GM20000 (cell line): ENCODE measurements at places on chromosomes 11 and 22.

GRCh38 chr22:44992166-44992565, 17.6 kb downstream of the PHF21B start:
- DNase-seq = no peak

DNA sequence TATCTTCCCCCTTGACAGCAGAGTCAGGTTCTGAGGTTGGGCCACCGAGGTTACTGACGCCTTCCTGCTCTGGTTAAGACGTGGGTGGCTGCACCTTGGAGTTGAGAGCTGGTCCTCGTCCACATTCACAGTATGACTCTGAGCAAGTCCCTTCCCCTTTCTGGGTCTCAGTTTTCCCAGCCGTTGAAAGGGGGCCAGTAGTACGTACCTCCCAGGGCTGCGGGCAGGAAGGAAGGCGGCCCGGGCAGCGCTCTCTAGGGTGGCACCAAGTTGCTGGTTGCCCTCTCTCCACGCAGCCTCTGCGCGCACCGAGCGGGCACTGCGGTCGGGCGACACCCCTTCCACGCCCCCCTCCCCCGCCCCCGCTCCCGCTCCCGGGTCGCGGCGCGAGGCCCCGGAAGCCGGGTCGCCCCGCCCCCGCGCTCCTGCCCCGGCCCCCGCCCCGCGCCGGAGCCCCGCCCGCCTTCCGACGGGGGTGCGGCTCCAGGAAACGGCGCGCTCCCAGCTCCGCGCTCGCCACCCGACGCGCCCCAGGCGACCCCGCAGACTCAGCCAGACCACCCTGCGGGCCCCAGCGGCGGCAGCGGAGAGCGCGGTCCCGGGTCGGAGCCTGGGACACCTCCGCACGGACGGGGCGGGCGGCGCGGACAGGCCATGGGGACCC, at the start of gene EHBP1L1:
TSS of gene EHBP1L1 (plus strand) at position 486 of the 664 bp plus-strand sequence. CDS start 250 bp downstream, outside the sequence.
- peak; percentile 97 for DNase-seq

- DNase-seq = no peak
These were observed 206.7 kb upstream of the TBCEL start for GRCh38 chr11:120817158-120817557.

DNA sequence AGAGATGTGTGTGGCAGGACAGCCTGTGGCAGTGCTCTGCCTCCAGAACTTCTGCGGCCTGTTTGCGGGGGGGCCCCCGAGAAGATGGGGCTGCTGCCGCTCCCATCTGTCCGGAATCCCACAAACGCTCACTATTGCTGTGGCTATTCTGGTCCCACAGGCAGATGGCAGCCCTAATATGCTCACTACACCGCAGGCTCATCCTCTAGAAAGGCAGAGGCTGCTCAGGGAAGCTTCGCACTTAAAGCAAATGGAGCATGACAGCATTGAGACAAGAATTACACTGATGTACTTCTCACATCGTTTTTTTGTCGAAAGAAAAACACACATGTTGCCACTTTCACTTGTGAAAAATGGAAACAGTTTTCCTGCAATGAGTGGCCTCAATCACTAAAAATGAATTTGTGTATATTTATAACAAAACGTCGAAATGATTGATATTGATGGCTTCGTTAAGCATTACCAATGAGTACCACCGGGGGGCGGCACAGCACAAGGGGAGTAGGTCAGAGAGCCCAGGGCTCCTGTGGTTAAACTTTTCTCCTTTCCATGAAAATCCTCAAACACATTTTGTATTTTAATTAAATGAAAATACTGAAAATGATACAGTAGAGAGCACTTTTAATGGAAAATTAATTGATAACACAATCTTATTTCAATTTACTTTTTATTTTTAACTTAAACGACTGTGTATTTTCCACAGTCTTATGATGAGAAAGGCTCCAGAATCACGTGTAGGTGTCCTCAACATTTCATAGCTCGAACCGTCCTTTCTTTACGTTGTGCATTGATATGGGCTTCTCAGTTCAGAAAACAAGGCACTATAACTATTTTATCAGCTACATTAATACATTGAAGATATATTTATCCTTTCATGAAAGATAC, 69.1 kb downstream of the CTTN start:
- DNase-seq = peak; percentile 74

GRCh38 chr11:63913866-63914830, 2.8 kb downstream of the RCOR2 start:
- peak; percentile 33 for DNase-seq

DNA sequence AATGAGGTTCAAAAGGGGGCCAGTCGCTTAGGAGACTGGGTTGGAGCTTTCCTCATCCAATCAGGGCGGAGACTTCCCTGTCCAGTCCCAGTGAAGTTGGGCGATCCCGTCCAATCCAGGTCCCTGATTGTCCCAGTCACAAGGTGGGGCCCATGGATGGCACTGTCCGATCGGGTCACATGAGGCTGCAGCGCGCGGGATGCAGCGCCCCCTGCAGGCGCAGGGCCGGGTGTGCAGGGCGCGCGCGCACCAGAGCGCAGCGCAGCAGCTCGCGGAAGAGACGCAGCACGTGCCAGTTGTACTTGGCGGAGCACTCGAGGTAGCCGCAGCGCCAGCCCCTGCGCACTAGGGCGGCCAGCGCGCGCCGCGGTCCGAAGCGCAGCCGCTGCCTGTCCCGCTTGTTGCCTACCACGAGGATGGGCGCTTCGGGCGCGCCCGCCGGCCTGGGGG, 2.3 kb downstream of the RASL10A start:
- peak; percentile 79 for DNase-seq

DNA sequence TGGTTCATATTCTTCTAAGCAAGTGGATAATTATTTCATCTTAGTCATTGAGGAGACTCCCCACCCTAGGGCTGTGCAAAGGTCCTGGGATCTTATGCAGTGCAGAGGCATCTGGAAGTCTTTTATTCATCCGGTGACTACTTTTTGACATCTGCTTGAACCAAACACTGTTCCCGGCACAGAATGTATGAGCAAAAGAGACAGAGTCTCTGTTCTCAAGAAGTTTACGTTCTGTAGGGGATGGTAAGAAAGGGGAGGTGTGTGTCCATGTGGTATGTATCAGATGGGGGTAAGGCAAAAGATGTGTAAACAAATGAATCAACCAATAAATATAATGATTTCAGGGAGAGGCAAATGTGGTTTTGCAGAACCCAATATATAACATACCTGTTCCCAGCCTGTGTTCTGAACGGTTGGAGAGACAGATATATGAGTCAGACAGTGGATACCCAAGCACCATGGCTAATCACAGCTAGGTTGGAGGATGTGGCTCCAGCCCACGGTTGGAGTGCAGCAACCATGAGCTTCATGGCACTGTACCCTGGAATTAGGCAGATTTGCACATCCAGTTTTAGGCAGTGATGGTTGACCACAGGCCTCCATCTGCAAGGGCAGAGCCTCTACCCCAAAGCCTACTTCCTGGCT, 75.1 kb upstream of the CADM1 start:
- DNase-seq = no peak

GRCh38 chr22:25375683-25376082, 156.2 kb downstream of the CRYBB2 start:
- DNase-seq = no peak

- peak; percentile 75 for DNase-seq
These were observed 1.8 kb upstream of the MARK2 start for GRCh38 chr11:63837027-63837688.

- no peak for DNase-seq
These were observed 44.2 kb downstream of the CCDC81 start for GRCh38 chr11:86418917-86419316.

GRCh38 chr22:23187871-23188700, 7.8 kb downstream of the BCR start:
- no peak for DNase-seq

- DNase-seq = peak; percentile 71
These were observed at the start of gene PLAAT3 for GRCh38 chr11:63614136-63614671. PLAAT3 (minus strand) TSS chr11:63614433; CDS start chr11:63614014, 419 bp downstream.

DNA sequence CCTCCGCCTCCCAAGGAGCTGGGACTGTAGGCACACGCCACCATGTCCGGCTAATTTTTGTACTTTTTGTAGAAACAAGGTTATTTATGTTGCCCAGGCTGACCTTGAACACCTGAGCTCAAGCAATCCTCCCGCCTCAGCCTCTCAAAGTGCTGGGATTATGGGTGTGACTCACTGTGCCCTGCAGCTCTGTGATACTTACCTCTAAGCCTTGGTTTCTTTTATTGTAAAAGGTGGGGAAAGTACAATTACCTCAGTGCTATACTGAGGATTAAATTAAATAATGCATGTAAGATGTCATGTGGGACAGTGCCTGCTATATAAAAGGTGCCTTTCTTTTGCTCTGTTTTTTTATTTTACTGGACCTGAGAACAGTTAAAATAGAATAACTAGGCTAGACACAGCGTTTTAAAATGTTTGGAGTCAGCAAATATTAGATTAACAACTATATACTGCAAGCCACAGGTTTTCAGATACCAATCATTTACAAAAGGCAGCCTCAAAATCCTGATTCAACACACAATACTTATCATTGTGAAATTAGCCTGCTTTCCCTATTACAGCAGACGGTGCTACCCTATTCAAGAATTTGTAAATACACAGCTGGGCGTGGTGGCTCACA, 30.0 kb downstream of the PRR14L start:
- DNase-seq = no peak

DNA sequence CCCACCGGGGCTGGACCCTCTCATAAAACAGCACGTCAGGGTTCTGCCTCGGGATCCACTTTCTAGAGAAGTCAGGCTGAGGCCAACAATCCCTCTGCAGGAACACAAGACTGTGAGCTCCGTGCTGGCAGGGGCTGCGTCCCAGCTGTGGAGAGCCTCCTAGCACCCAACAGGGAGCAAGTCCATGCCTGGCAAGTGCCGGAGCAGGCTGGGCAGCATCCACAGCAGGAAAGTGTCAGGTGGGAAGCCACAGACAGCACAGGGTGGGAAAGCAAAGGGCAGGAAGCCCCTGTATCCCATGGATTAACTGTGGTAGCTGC, 682.3 kb downstream of the TBC1D22A start:
- DNase-seq = no peak

DNA sequence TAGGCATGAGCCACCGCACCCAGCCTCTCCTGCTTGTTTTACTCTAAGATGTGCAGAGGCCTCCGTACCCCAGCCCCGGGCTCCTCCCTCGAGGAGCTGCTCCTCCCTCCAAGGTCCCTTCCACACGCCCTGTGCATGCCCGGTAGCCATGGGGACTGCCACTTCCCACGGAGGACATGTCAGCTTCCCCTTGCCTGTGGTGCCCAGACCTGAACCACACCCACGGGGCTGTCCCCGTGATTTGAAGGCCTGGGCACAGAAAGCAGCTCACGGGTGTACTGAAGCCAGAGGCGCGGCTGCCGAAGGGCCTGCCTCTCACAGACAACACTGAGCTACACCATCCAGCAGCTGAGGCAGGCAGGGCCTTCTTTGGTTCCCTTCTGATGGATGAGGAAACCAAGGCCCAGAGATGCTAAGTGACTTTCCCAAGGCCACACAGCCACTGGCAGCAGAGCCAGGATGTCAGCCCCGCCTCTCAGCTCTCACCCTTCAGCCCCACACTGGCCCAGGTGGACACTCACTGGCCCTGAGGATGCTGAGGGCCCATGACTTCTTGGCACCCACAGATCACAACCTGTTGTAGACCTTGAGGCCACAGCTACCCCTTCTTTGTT, 7.3 kb downstream of the INS start:
- no peak for DNase-seq

- peak; percentile 55 for DNase-seq
These were observed 16.6 kb downstream of the TBC1D10A start for GRCh38 chr22:30309951-30310741.

DNA sequence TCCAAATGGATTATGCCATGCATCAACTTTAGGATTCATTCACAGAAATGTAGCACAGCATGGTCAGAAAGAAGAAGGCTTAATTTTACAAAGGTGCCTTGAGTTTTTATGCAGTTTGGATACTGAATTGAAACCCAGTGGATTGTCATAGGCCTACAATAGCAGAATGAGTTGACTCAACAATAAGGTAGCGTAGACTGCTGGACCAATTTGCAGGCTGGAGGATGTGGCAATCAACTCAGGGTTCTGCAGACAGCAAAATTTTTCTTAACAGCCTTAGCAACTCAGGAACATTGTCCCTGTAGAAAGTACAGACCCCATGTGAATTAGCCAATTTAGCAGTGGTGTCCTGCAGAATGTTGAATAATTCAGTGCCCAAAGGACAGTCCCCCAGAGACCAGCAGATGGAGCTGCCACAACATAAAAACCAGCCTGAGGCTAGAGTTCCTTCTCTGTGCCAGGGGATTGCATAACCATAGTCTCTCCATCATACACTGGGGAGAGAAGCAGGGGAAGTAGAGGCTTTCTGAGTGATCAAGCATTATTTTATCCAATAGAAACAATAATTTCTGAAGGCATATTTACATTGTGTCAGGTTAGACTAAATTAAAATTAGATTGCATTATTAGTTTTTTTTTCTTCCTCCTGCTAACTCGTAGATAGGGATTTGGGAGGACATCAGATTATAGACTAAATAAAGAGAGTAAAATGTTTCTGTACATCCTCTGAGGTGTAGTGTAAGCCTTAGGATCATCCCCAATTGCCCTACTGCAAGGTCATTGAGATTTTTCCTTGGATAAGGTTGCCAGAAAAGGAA, 20.3 kb upstream of the MRPL17 start:
- no peak for DNase-seq

DNA sequence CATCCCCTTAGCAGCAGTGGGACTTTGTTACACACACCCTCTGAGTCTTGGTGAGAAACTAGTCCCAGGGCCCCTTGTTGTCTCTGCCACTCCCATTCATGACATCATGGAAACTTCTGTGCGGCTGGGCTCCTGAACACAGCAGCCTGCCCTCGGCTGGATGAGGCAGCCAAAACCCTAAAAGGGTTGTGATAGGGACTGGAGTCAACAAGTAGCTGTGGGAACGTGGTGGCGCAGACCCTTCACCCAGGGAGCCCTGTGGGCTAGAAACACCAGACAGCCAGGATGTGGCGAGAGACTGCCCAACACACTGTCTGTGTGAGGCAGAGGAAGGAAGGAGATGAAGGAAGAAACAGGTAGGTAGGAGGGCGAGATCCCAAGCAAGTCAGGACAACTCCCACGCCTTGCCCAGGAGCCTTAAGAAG, 3.9 kb downstream of the CD3D start:
- DNase-seq = peak; percentile 77

- no peak for DNase-seq
These were observed 32.9 kb downstream of the RAB6A start for GRCh38 chr11:73728000-73728399.

GRCh38 chr11:123046473-123047259, 15.3 kb downstream of the HSPA8 start:
- no peak for DNase-seq

GRCh38 chr11:40376331-40376730, 1083.1 kb downstream of the LRRC4C start:
- no peak for DNase-seq

- no peak for DNase-seq
These were observed 32.9 kb upstream of the DDI1 start for GRCh38 chr11:104003491-104003890.
